T-helper 17 cell (primary cell): ENCODE measurements at places on chromosomes 2 and 18.

- DNase-seq, result no peak
Observed at GRCh38 chr18:2890606-2891005, 43.8 kb downstream of the EMILIN2 start.

- no peak for DNase-seq
Observed at GRCh38 chr2:39568561-39569006, 97.1 kb upstream of the TMEM178A start.

GRCh38 chr18:67961701-67962440 is 445.4 kb upstream of the DSEL start:
- DNase-seq, result no peak

- DNase-seq, result no peak
Observed at GRCh38 chr2:105175231-105175630, 66.3 kb upstream of the GPR45 start.

GRCh38 chr2:114688241-114688640 is 245.8 kb downstream of the DPP10 start:
- DNase-seq, result no peak

- no peak for DNase-seq
Observed at GRCh38 chr18:13913205-13913604, 2.1 kb downstream of the MC2R start.

DNA sequence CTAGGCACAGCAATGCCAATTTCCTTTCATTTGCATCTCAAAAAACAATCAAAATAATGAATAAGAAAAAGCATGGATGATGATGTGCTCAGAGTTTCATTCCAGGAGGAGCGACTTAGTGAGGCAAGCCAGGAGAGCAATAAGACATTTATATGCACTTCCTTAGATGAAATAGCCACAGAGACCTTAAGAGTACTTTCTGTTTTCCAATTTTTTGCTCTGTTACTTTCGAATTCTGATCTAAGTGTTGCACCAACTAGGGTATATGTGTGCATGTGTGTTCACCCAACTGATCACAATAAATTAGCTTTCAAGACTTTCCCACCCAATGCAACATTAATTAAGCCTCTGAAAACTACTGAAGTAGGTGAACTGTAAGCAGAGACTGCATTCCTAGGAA is 709 bp downstream of the RAB27B start:
- DNase-seq, result no peak

DNA sequence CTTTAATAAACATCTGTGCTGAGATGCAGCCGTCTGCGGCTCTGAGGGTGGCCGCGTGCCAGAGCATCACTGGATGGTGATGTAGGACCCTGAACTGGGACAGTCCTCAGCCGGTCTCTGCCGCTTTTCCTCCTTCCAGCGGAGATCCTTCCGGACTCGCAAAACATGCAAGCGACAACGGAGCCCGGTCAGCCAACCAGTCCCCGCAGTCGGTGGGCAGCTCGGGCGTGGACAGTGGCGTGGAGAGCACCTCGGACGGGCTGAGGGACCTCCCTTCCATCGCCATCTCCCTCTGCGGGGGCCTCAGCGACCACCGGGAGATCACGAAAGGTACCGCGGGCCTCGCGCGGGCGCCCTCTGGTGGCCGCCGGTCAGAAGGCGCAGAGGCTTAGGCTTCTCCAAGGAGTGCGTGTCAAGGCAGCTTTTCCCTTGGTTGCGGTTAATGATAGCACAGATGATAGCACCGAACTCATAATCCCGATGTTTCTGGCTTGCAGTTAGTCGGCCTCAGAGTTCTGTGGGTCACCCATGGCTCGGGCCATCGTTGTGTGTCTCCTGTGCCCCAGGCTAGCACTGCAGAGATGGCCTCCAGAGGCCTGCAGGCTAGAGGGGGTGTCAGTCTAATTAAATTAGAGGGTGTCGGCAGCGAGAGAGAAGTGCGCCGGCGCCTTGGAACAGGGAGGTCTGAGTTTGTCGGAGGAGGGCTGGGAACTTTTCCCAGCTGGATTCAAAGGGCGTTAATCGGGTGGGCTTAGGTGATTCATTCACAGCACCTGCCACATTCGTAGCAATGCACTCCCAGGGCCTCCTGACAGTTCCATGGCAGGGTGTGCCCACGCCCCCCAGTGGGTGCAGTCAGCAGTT is 38.5 kb downstream of the LPIN1 start:
- DNase-seq, result peak; percentile 50

GRCh38 chr2:118845005-118845521 is 2.4 kb downstream of the EN1 start:
- no peak for DNase-seq

- no peak for DNase-seq
Observed at GRCh38 chr2:212381428-212382102, 157.0 kb downstream of the ERBB4 start.
